NCI-H524 (cell line): ENCODE measurements at places on chromosomes 7 and 10.

GRCh38 chr7:71286336-71286735 lies 154.4 kb downstream of the GALNT17 start:
- DNase-seq = no peak

DNA sequence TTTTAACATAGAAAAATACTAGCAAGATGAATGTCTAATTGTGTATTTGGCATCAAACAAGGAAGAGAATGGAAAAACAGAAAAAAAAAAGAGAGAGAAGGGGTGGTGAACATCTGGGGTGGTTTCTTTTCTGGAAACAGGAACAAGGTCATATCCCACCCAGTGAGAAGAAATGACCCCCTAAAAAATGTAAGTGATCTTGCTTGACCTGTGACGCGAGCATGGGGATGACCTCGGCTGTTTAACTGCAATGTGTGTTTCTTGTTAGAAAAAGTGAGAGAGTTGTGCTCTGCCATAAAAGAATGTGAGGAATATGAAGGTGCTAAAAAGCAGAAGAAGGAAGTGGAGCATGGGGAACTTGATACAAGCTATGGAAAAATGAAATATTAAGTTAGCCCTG lies 258.5 kb downstream of the AGMO start:
- DNase-seq = no peak

DNA sequence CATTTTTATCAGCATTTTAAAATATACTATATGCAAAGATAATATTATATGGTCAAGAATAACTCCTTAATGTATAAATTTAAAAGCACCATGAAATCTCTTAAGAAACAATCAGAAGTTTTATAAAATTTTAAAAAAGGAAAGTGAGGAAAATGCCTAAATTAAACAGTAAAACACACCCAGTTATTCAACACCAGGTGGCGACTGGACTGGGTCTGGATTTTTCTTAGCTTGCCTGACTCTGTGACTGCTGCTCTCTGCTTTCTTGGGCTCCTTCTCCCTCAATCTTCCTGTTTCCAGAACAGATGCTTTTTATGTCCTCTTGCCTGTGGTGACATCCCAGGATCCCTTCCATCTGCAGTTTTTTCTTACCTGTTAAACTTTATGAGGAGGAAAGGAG lies 200.3 kb downstream of the BICC1 start:
- no peak for DNase-seq

- DNase-seq = no peak
These were observed 71.9 kb downstream of the POT1 start for GRCh38 chr7:124857672-124858235.

DNA sequence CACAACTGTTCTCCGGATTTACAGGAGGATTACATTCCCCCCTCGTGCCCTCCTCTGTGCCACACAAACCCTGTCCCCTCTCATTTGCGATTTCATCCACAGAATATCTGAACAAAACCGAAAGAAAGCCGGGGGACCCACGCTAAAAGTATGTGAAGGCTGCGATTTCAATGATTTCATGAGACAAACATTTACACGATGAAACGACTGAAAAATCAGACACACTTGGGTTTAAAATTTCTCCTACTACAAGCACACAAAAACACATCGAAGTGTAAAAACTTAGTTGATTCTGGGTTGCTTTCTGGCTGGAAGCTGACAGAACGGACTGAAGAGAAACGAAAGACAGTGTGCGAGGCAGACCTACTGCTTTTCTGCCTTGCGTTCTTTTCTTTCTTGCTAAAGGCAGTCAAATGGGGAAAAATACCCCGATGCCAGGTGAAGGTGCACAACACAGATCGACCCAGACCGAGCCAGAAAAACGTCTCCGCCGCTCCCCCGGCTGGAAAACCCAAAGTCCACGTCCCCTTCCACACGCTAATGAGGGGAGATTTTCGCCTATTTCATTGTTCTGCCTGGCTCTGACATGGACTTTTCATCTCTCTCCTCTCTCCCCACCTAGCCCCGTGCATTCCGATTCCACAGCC lies 1.2 kb downstream of the HIPK2 start:
- no peak for DNase-seq

DNA sequence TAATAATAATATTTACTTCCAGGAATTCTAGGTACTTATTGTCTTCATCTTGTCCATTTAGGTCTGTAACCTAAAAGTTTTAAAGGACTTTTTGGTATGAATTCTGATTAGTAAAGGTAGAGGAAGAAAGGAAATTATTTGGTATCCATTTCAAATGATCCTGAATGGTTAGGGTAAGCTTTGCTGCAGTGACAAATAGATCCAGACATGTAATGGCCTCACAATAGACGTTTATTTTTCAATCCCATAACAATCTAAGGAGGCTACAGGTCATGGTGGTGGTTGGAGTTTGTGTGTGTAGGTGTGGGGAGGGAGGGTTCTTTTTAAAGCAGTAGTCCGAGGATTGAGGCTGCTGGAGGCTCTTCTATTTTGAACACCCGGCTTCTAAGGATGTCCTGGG lies 5.3 kb downstream of the FBH1 start:
- DNase-seq = no peak

DNA sequence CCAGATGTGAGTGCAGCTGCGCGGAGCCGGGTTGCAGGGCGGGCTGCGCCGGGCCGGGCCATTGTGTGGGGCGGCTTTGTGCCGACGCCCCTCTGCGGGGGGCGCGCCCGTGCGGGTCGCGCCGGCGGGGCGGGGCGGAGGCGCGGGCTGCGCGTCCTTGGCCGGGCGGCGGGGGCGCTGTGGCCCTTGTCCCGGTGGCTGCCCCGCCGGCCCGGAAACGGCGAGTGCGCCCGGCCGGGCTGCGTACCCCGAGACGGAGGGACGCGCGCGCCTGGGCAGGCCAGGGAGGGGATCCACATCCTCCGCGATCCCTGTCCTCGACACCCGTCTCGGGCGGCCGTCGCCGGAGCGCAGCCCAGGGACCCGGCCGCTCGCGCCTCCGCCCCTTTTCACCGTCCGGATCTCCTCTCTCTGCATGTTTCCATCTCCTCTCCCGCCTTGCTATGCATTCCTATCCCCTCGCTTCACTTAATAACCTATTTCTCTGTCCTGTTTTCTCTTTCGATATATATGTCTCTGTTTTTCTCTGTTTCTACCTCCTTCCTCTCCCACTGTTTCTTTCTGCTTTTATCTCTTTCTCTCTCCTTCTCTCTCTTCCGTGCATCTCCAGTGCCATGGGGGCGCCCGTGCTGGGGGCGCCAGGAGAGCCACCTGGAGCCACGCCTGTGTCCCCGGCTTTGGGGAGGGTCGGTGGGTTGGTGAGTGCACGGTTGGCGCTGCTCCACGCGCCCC lies 765 bp downstream of the PFKFB3 start:
- DNase-seq = peak; percentile 27

DNA sequence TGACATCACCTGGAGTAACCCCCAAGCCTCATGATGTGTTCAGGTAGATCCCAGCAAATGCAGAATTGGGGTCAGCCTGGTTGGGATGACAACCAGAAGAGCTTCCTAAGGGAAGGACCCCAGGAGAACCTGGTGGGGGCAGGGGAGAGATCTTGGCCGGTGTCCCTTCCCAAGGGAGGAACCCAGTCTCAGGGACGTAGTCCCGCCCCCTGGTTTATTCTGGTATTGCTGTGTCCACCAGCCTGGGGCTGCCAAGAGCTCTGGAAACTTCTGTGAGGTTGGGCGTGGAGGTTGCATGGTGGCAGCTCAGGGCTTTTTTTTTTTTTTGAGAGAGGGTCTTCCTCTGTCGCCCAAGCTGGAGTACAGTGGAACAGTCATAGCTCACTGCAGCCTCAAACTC lies 19.4 kb downstream of the GTF2IRD1 start:
- DNase-seq = no peak

- no peak for DNase-seq
These were observed 181.8 kb upstream of the CSTF2T start for GRCh38 chr10:51881213-51881612.

- no peak for DNase-seq
These were observed 210.8 kb downstream of the ADAM12 start for GRCh38 chr10:126177417-126178030.

GRCh38 chr10:70913191-70913892 lies 25.0 kb upstream of the PCBD1 start:
- DNase-seq = no peak

DNA sequence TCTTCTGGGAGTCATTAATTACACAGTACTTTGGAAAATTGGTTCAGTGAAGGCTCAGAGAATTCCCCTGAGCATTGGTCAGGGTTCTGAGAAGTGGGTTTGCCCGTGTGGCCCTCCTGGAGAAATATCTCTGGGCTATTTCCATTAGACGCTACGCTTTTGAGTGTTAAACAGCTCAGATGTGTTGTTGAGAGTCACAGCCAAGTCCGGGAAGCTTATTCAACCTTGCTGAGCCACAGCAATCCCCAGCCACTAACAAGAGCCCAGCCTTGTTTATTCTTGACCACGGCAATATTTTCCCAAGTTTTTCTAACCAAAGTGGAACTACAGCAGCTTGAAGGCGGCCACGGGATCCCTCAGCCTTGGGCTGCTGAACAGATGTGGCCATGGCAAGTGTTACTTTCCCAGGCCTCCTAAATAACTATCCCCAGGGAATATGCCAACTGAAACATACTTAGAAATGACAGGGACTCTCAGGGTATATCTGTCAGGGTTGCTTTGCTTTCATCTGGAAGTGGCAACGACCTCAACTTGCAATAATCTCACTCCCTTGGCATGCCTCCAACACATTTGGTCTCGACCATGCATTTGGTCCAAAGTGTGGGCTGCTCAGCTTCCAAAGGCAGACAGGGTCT lies 214.7 kb downstream of the EMX2 start:
- DNase-seq = no peak

GRCh38 chr10:58330431-58330830 lies 4.4 kb upstream of the UBE2D1 start:
- no peak for DNase-seq

DNA sequence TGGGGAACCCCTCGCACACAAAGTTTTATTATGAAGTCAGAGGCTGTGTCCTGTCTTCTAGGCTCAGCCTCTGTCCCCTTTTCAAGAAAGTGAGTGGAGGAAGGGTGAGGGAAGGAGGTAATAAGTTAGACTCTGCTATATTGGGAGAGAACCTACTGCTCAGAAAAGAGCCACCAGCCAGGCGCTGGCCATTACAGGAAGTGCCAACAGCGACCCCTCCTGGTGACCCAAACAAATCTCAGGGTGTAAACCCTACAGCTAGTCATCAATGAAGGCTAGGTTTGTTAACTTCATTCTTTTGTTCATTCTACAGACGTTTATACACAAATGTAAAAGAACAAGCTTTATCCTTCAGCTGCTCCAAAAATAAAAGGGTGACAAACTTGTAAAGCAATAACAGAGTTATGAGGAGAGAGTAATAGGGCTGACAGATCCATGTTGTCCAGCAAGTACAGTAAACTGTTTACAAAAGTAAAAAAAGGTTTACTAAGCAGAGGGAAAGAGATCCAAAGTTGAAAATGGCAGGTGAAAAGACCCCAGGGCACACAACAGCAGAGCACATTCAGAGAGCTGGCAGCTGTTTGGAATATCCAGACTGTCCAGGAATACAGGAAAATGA lies 82.7 kb downstream of the FAM204A start:
- DNase-seq = no peak

- peak; percentile 0 for DNase-seq
These were observed 566.9 kb downstream of the TCERG1L start for GRCh38 chr10:130744631-130745030.

DNA sequence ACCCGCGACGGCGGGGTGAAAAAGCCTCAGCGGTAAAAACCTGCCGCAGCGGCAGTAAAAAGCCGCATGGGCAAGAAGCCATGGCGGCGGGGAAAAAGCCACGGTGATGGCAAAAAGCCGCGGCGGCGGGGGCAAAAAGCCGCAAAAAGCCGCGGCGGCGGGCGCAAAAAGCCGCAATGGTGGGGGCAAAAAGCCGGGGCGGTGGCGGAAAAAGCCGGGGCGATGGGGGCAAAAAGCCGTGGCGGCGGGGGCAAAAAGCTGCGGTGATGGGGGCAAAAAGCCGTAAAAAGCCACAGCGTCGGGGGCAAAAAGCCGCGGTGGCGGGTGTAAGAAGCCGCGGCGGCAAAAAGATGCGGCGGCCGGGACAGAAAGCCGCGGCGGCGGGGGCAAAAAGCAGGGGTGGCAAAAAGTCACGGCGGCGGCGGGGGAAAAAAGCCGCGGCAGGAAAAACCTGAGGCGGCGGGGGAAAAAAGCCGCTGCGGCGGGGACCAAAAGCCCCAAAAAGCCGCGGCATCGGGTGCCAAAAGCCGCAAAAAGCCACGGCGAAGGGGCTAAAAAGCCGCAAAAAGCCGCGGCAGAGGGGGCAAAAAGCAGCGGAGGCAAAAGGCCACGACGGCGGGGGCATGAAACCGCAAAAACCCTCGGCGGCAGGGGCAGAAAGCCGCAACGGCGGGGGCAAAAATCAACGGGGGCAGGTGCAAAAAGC lies 488.5 kb downstream of the ZNF33B start:
- DNase-seq = no peak

DNA sequence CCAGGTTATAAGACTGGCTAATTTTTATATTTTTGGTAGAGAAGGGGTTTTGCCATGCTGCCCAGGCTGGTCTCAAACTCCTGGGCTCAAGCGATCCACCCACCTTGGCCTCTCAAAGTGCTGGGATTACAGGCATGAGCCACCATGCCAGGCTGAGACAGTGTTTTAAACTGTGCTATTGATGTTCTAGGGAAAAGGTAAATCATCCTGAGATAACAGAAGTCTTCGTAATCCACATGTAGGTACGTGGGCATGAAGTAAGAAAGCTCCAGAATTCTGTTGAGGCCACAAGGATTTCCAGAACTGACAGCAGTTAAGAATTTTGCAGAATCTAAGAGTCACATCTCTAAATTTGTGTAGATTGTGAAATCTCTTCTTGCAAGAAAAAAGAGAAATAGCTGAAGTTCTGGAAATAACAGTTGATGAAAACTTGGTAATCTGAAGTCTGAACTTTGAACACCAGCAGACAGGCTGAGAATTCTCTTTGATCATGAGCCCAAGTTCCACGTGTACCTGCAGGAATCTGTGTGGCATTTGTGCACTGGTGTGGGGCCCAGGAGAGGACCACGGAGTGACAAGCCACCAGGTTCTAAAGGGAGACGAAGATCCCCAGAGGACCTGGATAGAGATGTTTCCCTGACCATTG lies 24.6 kb downstream of the C7orf33 start:
- DNase-seq = no peak

GRCh38 chr7:157555313-157555712 lies 218.5 kb downstream of the DNAJB6 start:
- no peak for DNase-seq

GRCh38 chr10:132905661-132906060 lies 36.7 kb downstream of the CFAP46 start:
- DNase-seq = no peak
